ENCODE measurements at places on chromosomes 5 and 9.
A peak's percentile ranks its signal among the peaks of the same experiment; 100 is the strongest.

GRCh38 chr5:73280821-73281746 lies 108.1 kb downstream of the TMEM174 start:
- DNase-seq: no peak

- no peak for DNase-seq
Measured at GRCh38 chr5:81604193-81604592, 146.7 kb downstream of the SSBP2 start.

GRCh38 chr5:135255461-135256178 lies 143.4 kb downstream of the MACROH2A1 start:
- no peak for DNase-seq

GRCh38 chr5:149130121-149130914 lies 11.0 kb upstream of the ABLIM3 start:
- DNase-seq: no peak

GRCh38 chr5:76207120-76207519 lies 123.9 kb downstream of the SV2C start:
- no peak for DNase-seq

DNA sequence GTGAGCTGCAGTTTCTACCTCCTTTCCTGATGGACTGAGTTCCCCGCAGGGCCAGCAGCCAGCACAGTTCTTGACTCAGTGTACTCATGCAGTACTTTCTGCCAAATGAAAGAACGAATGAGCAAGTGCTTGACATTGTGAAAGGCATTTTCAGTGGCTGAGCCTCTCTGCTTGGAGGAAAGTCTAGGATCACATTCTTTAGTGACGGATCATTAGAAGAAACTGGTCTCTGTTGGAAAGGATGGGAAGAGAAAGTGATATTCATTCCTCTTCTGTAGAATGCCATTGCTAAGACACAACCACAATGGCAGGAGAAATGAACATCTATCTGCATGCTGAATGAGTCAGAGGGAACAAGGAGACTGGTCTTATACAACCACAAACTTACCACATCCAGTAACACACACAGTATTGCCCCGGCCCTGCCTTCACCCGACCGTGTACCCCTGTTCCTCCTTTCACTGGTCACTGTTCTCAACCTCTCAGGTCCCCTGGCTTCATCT lies 206.9 kb downstream of the CRB2 start:
- DNase-seq: peak; percentile 72

DNA sequence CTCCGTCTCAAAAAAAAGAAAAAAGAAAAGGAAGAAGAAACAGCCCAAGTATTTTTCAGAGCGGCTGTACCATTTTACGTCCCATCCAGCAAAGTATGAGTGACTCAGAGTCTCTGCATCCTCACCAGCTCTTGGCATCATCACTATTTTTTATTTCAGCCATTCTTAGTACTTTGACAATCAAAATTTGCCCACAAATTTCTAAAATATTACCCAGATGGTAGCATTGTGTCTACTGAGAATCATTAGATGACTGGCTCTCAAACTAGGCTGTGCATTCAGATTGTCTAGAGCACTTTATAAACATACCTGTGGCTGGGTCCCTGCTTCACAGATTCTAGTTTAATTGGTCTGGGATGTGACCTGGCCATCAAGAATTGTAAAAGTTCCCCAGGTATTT lies 21.6 kb upstream of the MELK start:
- DNase-seq: no peak

DNA sequence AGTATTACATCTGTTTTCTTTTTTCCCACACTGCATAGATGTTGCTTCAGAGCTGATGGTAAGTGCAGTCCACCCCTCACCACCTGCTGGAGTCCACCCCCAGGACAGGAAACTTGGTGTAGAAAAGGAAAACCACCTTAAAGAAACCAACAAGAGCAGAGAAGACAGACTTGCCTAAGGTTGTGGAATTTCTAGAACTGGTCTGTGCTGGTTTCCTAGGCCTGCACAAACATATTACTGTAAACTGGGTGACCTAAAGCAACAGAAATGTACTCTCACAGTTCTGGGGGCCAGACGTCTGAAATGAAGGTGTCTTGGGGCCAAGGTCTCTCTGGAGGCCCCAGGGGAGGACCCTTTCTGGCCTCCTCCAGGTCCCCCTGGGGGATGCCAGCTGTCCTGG lies 293.4 kb upstream of the IRX1 start:
- no peak for DNase-seq

GRCh38 chr5:66066826-66067225 lies 77.3 kb upstream of the SREK1 start:
- DNase-seq: no peak

DNA sequence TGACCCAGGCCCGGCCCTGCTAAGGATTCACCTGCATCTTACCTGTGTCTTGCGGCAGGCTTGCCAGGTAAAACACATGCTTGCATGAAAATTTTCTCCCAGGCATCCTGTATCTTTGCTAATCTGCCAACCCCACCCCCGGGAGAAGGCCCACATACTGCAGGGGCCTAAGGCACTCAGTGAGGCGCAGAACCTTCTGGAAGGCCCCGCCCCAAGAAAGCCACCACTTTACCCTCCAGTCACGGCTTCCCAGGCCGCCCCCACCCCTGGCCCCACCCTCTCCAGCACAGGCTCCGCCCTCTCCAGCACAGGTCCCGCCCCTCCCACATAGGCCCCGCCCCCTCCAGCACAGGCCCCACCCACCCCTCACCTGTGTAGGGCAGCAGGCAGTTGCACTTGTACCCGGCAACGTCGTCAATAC lies 29.8 kb upstream of the SEC16A start:
- DNase-seq: no peak

GRCh38 chr5:110612794-110613247 lies 113.7 kb downstream of the TMEM232 start:
- no peak for DNase-seq

GRCh38 chr5:135246923-135247795 lies 151.9 kb downstream of the MACROH2A1 start:
- DNase-seq: peak; percentile 86

DNA sequence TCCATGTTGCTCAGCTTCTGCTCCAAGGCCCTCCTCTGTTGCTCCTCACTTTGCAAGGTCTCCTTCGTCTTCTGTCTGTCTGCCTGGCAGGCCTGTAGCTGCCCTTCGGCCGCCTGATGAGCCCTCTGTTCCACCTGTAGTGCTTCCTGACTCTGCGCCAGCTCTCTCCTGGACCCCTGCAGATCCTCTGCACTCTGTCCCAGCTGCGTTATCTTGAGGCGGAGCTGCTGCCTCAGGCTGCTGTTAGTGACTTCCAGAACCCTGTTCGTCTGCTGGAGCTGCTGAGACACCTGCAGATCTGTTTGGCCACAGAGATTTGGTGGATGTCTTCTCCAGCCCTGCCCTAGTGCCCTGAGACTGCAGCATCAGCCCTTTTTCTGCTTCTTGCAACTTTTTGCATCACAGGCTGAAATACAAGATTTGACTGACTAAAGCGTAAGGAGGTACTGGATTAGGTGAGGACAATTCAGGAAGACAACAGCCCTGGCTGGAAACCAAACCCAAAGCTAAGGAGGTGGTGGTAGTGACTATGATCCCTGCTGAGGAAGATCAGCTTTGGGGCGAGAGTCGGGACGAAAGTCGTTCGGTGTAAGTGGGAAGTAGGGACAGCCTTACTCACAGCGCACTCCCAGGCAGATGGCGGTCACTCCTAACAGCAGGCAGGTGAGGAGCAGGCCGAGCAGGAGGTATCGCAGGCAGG lies 2.1 kb downstream of the CD72 start:
- DNase-seq: no peak

GRCh38 chr5:143495821-143496275 lies 92.4 kb upstream of the NR3C1 start:
- no peak for DNase-seq

GRCh38 chr5:135018457-135018856 lies 15.6 kb downstream of the PITX1 start:
- no peak for DNase-seq

DNA sequence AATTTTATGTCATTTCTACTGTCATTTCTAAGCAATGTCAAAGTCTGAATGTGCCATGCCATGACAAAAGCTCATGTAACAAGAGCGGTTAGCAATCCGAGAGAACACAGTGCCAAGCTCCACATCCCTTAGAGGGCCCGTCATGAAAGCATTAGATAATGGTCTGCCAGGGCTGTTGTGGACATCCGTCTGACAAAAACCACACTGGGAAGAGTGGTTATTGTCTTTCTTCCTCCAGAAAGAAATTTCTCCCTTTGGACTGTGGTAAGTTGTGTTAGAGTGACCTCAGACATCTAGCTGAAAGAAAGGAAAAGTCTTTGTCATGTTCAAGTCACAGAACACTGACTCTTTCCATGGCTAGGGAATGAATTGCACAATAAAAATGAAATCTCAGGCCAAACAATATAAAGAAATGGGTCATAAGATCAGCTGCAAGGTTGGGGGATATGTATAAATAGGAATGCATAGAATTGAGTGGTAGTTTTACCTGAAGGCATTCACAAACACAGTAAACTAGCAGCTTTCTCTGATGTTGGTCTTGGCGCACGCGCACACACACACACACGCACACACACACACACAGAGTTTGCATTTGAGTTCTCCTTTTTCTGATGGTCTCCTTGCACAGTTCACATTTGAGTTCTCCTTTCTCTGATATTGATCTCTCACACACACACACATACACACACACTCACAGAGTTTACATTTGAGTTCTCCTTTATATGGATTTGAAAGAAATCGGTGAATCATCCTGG lies 5.3 kb downstream of the SLC1A3 start:
- DNase-seq: no peak

- no peak for DNase-seq
Measured at GRCh38 chr5:134124289-134125038, 10.0 kb downstream of the TCF7 start.

- no peak for DNase-seq
Measured at GRCh38 chr5:139799359-139799758, 3.8 kb downstream of the PSD2 start.

GRCh38 chr9:13377171-13377925 lies 97.9 kb upstream of the MPDZ start:
- DNase-seq: no peak

DNA sequence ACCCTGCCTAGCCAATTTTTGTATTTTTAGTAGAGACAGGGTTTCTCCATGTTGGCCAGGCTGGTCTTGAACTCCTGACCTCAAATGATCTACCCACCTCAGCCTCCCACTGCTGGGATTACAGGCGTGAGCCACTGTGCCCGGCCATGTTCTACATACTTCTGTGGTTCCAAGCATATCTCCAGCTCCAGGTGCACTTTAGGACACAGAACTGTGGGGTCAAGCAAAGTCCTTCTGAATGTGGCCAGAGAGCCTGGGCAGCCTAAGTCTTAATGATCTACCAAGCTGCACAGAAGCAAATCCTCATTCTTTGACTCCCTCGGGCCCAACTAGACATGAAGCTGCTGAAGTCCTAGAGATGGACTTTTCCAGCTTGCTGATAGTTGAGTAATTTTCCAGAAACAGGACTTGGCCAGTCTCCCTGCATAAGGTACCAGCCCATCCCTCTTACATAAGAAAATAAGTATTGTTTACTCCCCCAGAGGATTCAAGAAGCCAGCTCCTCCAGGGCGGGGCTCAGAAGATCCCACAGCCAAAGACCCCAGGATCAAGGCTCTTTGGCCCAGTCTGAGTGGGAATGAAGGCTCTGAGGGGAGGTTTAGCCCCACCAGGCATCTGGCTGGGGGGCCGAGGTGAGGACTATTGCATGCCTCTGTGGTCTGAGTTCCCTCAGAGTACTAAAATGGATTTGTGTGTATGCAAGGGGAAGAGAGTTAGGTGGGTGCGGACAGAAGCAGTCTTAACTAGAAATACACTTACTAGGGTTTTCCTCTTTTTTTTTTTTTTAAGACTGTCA lies 8.7 kb downstream of the CLTB start:
- DNase-seq: no peak

DNA sequence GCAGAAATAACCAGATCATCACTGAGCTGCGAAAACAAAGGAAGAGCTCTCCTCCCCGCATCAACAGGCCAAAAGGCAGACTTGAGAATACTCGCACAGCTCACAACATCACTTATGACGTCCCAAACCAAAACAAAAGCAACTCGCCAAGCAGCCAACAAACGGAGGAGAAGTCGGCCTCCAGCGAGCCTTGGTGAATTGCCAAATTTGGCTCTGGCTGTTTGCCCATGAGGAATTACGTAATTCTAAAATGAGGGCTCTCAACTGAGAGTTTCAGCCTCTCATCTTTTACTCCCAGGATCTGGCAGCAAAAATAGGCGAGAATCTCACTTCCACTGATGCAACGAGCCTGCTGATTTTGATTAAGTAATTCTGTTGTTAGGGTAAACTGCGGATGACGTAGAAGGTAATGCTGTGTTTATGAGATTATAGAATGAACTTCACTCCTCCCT lies 51.7 kb upstream of the SEMA6A start:
- peak; percentile 30 for DNase-seq

DNA sequence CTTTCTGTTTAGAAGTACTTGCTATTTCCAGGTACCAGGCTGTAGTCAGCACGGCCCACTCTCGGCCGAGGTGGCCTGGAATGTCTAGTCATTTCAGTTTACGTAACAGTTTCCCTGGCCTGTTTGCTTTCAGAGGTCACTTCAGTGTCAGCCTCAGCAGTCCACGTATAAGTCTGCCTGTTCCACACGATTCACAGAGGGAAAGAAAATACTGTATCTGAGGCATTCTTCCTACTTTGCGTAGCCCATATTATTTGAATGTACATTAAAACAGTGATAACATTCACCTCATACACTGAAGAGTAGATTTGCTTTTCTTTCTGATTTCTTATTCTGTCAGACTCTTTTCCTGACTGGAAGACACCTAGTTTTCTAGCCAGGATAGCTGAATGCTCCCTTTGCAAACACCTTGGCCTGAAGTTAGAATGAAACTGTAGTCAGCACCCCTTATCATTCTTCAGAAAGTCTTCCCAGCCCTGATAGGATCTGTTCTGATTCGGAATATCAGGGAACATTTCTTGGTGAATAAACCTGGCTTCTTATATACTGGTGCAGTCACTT lies 140.9 kb downstream of the AOPEP start:
- DNase-seq: peak; percentile 93

DNA sequence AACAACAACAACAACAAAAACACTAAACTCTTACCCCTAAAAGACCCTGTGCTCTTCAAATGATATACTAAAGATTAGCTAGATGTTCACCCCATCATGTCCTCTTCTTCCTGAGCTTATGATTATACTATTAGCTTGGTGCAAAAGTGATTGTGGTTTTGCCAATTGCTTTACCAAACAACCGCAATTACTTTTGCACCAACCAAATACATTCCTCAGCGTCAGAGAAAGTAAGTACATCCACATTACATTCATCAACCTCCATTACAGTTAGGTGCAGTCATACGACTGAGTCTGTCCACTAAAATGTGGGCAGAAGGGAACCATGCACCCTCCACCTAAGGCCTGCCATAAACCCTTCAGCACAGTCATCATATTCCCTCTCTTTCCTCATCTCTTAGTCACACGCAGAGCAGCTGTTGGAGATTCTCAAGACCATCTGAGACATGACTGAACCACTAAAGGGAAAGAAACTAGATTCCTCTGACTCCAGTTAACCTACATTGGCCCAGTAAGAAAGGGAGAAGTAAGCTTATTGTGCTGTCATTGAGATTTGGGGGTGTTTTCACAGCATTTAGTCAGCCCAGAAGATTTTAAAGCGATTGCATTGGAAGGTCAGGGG lies 181.6 kb upstream of the TLE4 start:
- no peak for DNase-seq
